ENCODE measurements at places on chromosomes 4 and X.

- DNase-seq: peak; percentile 67
These were observed 76.6 kb downstream of the USO1 start for GRCh38 chr4:75800972-75801371.

GRCh38 chr4:153809307-153809706 is 20.4 kb upstream of the SFRP2 start:
- no peak for DNase-seq

- DNase-seq: no peak
These were observed 92.7 kb downstream of the SPATA18 start for GRCh38 chr4:52143815-52144214.

DNA sequence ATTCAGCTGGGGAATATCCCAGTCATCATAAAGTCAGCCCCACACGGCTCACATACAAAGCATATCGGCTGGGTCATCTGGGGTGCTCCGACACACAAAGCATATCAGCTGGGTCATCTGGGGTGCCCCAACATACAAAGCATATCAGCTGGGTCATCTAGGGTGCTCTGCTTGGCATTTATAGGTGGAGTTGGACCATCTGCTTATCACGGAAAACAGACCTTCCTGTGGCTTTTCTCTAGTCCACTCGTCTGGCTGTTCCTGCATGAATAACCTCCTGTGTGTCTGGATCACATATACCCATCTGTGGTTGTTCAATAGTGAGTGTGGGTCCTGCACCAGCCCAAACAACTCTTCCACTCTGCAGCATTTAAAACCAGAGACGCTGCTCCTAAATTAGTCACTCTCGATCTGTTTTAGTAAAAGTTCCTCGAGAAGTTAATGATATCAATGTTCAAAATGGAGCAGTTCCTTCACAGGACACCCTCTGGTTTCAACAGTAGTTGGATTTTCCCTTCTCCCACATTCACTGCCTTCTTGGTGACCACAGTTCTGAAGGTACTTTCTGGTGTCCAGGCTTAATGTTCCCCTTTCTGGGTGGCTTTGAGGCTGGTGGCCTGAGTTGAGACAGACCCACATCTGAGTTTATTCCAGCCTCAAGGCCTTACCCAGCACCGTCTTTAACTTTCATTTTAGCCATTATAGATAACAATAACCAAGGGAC is 70.0 kb upstream of the FRG1 start:
- DNase-seq: no peak

DNA sequence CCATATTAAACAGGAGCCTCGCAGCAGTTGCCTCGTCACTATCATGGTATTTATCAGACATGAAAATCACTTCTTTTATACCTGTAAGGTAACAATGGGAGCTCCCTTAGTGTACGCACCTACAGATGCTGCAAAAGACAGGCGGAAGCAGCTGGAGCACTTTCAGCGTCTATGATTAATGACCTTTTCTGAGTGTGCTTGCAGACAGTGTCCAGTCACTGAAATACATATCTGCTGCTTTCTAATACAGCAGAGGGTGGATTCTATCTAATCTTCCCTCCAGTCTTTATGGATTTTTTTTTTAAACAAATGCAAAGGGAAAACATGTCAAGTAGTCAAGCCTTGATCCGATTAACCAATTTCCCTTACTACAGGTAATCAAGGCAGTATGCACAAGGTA is 24.1 kb downstream of the DCTD start:
- DNase-seq: no peak

DNA sequence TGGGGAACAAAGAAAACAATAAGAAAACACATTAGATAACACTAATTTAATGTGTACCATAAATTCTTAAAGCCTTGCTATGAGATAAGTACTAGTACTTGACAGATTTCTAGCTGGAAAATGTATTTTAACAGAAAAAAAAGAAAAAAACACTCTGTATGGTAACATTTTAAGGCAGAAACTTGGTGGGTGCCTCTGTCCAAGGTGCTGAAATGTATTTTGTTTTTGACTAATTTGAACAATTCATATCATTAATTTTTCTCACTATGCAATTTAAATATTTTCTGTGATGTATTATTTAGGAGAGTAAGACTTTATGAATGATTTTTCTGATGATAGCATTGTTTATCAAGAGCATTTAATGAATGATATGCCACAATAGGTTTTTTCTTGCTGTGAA is 107.5 kb downstream of the GABRG1 start:
- DNase-seq: no peak

DNA sequence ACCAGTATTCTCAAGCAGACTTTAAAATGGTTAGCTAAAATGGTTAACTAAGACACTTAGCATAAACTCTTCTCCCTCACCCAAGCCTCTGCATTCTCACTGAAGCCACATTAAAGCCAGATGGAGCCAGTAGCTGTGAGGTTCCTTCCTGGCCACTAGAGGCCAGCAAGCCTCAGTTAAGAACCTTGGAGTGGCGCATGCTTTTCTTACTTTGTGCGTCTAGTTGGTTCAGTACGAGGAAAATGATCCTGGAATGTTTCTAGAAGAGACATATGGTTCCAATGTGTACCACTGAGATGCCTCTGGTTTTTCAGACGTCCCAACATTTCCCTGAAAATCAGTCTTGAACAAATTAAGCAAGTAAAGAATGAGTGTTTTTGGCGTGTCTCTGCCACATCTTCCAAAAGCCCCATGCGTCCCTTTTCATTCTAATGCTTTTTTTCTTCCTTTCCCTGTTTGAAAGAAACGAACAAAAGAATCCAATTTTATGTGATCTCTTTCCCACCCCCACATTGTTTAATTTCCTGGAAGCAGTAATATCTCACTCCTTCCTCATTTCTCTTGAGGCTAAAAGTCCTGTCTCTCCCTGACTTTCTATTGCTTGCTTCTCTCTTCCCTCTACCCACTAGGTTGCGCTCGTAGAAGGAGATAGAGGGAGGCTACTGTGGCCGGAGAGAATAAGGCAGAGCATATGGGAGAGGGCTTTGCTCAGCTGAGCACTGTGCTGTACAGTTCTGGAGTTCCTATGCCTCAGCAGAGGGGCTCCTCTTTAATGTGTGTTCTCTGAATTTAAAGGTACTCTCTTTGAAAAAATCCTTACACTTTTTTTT is 82.9 kb upstream of the TAB3 start:
- DNase-seq: peak; percentile 54

DNA sequence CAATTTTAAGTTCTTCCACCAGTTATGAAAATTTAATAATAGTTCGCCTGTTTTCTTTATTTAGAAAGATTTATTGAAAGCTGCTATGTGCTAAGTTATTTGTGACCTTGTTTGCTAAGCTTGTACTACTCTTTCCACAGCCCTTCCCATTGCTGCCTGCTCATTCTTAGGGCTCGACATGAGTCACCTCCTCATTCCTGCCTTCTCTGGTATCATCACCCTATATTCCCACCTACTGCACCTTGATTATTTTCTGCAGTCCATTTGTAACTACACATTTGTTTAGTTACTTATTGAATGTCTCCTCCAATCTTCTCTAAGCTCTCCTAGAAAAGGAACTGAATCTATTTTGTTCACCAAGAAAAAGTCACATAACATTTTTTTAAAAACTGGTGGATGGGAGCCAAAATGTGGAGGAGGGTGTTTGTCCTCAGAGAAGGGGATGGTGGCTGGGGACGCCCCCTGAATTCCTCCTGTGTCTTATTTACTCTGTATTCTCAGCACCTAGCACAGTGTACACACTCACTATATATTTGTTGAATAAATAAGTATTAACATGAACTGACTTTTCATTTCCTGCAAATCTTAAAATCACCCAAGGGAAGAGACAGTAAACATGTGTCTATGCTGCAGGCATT is 3.7 kb upstream of the RAB9A start:
- DNase-seq: peak; percentile 60

- no peak for DNase-seq
These were observed 200.0 kb downstream of the PPP1R2C start for GRCh38 chrX:42577936-42578470.

GRCh38 chr4:5924461-5925125 is 31.7 kb upstream of the CRMP1 start:
- no peak for DNase-seq

DNA sequence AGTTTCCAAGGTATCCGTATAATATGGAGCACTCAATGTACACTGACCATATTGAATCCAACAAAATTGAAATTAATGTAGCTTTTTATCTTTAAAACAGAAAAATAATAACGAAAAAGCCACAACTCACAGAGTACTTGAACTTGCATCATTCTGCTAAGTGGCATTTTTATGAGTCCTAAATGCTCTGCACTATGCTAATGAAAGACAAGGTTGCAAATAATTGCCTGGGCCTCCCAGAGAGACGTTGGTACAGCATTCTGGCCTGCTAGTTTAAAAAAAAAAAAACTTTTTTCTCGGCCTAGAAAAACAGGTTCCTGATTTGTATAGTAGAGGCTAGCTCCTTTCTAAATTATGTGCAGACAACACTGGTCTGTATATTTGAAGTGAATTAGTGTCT is 4.3 kb upstream of the FAM9B start:
- DNase-seq: no peak

Data from iris pigment epithelial cell (primary cell).